ENCODE measurements at places on chromosomes 1 and 21.

- DNase-seq, result no peak
These were observed 146.8 kb downstream of the PTPRU start for GRCh38 chr1:29382851-29383745.

- no peak for DNase-seq
These were observed 1009.9 kb downstream of the PLA2G4A start for GRCh38 chr1:187838335-187839293.

DNA sequence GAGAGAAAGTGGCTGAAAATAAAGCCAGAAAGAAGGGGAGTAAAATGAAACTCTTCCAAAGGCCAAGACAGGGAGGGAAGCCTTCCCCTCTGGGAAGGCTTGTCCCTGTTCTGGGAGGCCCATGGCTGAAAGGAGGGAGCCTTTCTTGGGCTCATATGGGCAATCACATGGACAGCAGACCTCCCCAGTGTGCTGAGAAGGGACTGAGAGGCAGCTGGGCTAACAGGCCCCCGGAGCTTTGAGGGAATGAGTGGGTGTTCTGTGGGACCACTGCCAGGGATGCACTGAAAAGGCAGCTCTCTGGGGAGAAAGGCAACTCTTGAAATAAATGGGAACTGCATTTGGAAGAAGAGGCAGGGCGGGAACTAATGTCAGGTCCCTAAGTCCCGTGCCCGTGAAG, 39.1 kb downstream of the KANK4 start:
- no peak for DNase-seq

DNA sequence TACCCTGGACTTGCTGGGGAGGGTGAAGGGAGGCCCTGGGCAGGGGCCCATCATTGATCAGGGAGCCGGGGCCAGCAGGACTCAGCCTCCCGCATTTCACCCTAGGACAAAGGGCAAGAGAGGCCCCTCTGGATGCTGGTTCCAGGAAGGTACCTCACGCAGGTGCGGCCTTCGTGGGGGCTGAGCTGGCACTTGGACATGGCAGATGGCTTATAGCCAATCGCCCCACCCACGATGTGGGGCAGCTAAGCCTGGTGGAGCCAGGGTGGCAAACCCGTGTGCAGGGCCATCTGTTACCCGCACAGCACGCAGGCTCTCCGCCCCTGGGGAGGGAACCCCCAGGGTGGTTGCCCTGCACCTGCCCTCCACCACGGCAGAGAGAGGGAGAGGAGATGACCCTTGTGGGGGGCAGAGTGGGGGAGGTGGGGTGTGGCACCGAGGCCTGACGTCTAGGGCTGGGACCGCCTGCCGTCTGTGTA, 2.5 kb downstream of the TFF3 start:
- no peak for DNase-seq

- no peak for DNase-seq
These were observed 42.6 kb downstream of the F13B start for GRCh38 chr1:197024460-197024859.

GRCh38 chr1:214933375-214933774, 149.2 kb upstream of the KCNK2 start:
- DNase-seq, result no peak

GRCh38 chr1:167121375-167122120, 27.7 kb downstream of the STYXL2 start:
- peak; percentile 62 for DNase-seq

DNA sequence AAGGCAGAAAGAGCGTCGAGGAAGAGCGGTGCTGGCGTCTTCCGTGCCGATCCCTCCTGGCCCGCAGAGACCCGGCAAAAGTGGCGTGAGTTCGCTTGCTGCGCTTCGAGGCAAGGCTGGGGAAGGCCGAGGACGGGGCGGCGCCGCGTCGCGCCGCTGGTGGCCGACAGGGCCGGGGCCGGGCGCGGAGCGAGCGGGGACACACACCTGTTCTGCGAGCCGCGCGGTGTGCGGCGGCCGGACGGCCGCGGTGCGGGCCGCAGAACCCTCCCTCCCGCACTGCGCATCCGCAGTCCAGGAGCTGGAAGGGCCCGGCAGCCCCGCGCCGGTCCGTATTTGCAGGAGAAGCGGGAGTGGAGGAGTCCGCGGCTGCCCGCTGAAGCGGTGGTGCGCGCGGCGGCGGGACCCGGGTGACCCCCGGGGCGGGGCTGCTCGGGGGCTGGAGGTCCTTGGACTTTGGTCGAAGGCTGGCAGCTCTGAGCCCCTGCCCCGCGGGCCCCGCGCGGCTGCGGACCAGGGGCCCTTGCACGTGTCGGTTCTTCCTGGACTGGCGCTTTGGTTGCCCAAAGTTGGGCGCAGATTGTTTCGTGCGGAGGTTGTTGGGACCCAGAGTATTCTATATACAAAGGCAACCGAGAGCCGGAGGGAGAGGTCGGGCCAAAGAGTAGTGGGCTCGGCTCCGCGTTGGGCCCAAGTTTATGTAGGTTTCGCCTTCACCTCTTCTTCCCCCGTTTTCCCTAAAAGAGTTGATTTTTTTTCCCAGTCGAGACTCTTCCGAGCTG, 2.6 kb downstream of the RNF220 start:
- no peak for DNase-seq

DNA sequence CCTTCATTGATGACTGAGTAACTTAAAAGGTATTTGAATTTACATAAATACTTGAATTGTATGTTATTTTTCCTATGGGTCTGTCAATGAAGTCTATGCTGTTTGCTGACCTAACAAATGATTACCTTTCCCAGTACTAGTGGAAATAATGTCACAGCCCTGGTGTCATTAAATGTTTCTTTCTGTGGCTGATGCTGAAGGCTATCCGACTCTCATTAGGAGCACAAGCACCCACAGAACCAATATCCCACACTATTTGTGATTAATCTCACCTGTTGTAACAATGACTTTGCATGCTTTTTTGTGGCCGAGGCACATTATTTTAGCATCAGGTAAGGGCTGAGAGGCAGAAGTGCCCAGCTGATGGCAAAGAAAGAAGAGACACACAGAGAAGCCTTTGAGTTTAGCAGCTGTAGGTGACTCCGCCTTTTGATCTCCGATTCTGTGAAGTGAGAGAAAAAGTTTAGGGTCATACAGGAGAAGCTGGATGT, 25.8 kb upstream of the TRIM45 start:
- no peak for DNase-seq

- no peak for DNase-seq
These were observed 32.9 kb downstream of the SCYL3 start for GRCh38 chr1:169860750-169861149.

- no peak for DNase-seq
These were observed 5.0 kb downstream of the AGT start for GRCh38 chr1:230708631-230709580.

GRCh38 chr1:87044840-87045239, 130.4 kb downstream of the HS2ST1 start:
- DNase-seq, result no peak

DNA sequence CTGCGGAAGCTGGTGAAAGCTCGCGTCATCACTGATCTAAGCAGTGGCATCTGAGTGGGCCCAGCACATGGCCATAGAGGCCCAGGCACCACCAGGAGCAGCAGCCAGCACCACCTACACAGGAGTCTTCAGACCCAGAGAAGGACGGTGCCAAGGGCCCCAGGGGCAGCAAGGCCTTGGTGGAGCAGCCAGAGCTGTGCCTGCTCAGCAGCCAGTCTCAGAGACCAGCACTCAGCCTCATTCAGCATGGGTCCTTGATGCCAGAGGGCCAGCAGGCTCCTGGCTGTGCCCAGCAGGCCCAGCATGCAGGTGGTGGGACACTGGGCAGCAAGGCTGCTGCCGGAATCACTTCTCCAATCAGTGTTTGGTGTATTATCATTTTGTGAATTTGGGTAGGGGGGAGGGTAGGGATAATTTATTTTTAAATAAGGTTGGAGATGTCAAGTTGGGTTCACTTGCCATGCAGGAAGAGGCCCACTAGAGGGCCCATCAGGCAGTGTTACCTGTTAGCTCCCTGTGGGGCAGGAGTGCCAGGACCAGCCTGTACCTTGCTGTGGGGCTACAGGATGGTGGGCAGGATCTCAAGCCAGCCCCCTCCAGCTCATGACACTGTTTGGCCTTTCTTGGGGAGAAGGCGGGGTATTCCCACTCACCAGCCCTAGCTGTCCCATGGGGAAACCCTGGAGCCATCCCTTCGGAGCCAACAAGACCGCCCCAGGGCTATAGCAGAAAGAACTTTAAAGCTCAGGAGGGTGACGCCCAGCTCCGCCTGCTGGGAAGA, 3.2 kb upstream of the ARTN start:
- DNase-seq, result no peak

DNA sequence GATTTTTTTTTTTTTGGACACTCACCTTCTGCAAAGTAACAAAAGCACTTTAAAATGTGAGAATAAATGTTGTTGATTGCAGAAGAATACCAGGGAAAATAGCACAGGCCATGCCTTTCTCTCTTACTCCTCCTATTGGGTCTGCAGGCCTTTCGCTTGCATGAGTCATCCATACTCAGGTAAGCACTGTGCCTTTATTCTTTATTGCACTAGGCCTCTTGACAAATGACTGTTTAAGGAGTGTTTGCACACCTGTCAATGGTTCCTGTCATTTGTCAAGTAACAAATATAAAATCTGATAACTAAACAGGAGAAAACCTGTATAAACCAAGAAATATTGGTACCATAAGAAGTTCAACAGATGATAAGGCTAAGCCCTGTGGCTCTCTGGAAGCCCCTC, 106.5 kb downstream of the RGS7 start:
- DNase-seq, result no peak

DNA sequence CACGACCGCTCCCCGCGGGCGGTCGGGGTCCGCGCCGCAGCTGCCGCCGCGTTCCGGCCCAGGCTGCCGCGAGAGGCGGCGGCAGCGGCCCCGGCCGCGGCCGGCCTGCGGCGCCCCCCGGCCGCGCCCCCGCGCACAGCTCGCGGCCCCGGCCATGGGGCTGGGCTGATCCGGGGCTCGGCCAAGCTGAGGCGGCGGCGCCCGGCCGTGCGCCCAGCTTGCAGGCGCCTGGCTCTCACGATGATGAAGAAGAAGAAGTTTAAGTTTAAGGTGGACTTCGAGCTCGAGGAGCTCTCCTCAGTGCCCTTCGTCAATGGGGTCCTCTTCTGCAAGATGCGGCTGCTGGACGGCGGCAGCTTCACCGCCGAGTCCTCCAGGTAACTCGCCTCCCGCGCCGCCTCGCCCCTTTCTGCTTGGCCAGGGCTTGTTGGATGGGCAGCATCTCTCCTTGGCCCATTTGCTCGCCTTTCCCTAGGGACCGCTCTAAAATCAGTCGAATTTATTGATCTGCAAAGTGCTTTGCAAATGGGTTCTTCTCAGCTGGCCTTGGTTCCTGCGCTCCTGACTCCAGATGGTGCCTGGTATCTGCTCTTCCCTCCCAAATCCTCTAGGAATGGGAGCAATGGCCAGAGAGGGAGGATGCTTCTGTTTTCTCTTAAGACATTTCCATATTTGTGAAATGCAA, 431 bp downstream of the EEIG2 start:
- peak; percentile 7 for DNase-seq

DNA sequence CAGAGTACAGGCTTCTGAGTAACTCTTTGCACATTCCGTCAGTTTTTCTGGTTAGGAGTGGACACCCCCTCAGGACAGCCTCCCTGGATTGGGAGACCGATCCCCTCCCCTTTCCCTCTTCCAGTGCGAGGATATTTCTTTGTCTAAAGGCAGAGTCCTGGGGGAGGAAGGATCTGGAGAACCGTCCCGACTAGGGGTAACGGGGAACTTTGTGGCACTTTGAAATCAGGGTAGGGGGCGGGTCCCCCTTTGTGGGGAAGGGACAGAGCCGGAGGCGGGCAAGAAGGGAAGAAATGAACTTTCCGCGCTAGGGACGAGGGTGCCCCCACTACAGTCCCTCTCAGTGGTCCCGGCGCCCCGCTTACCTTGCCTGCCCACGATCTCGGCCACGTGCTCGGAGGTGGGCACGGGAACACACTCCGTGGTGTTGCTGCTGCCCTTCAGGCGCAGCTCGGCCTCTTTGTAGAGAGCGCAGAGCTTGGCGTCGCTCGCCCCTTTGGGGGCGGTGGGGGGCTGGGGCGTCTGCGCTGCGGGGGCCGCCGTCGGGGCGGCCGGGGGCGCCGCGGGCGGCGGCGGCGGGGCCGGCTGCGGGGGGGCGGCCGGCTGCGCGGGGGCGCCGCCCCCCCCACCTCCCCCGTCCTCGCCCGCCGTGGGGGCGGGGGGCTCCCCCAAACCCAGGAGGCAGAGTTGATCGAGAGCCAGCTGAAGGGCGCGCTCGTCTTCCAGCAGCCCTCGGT, 917 bp downstream of the MEX3A start:
- DNase-seq, result no peak

DNA sequence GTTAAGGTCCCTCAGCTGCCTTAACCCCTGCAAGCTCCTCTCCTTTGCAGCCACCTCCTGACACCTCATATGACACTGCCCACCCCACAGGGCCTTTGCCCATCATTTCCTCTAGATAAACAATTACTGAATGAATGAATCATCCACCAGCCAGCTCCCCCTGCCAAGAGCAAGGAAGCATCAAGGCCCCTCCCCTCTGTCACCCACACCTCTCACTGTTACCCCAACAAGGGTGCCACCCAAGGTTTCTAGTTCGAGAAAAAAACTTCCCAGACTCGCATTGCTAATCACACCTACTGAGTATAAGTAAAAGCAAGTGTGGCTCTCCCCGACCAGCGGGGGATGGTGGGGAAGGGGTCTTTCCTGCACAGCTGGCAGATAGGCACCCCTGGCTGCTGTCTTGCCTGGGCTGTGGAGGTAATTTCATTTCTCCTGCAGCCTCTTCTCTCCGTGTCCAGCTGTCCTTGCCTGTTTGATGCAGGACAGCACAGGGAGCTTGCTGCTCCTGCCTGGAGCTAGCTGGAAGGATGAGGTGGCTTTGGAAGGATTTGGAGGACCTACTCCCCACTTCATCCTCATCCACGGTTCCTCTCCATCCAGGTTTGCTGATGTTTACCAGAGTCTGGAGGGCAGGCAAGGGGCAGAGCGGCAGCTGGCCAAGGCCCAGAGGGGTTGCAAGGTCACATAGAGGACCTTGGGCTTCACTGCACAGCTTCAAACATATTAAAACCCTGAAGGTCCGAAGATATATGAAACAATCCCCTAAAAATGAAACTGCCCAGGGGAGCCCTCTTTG, 33.1 kb upstream of the LBR start:
- peak; percentile 47 for DNase-seq

- no peak for DNase-seq
These were observed 452.8 kb upstream of the NCAM2 start for GRCh38 chr21:20545454-20545853.

- no peak for DNase-seq
These were observed 178.4 kb upstream of the ADAMTS5 start for GRCh38 chr21:27145134-27145798.

- no peak for DNase-seq
These were observed 690 bp downstream of the RRP1 start for GRCh38 chr21:43790010-43790524.

- no peak for DNase-seq
These were observed 197.3 kb upstream of the SGIP1 start for GRCh38 chr1:66336641-66336990.

GRCh38 chr1:244159646-244160045, 108.6 kb downstream of the ZBTB18 start:
- DNase-seq, result no peak

DNA sequence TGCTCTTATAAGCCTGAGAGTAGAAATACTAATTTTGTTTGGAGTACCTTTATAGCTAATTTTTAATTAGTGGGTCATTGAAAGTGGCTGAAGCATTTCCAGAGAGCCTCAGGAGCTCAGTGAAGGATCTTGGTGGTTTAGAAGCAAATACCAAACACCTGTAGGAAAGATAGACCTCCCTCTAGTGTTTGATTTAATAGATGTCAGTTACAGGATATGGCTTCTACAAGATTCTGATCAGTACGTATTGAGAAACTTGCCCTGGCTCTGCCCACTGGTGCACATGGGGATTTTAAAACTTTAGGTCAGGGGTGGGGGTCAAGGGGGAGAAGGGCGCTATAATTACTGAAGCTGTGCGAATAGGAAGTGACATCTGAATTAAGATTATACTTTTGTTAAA, 122.2 kb downstream of the POU2F1 start:
- peak; percentile 30 for DNase-seq

All from kidney glomerular epithelial cell (primary cell).